HuH-7.5 (cell line): ENCODE measurements at places on chromosomes 13 and 19.
A peak's percentile ranks its signal among the peaks of the same experiment; 100 is the strongest.

DNA sequence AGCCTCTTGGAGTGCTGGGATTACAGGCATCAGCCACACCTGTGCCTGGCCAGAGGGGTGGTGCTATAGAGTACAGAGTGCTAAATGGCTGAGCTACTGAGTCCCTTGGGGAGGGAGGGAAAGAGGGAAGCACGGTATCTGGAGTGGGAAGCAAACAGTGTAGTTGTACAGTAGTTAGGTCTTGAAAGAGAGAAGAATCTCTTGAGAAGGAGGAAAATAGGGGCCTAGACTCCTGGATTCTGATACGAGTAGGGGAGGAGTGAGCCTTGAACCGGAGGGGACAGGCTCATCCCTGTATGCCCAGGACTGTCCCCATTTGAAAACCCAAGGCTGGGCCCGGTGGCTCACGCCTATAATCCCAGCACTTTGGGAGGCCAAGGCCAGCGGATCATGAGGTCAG lies 5.1 kb downstream of the MYADM start:
- DNase-seq = no peak

DNA sequence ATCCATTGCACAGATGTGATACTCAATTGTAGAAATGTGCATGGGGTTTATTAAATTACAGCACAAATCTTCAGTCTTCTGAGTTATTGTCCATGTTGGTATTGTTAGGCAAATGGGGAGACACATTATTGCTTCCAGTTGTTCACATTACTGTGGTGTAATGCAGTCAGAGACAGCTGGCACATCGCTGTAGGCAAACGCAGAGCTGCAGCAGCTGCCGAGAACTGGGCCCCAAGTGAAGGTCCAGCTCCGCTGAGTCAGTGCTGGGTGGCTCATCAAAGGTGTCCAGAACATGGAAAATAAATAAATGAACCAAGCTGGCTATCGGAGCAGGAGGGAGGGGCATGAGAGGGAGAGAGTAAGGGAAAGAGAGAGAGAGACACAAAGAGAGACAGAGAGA lies 299.1 kb upstream of the OBI1 start:
- DNase-seq = no peak

GRCh38 chr13:30464496-30465342 lies 1.0 kb downstream of the HMGB1 start:
- DNase-seq = peak; percentile 51

GRCh38 chr13:33150662-33151061 lies 134.4 kb downstream of the KL start:
- no peak for DNase-seq

DNA sequence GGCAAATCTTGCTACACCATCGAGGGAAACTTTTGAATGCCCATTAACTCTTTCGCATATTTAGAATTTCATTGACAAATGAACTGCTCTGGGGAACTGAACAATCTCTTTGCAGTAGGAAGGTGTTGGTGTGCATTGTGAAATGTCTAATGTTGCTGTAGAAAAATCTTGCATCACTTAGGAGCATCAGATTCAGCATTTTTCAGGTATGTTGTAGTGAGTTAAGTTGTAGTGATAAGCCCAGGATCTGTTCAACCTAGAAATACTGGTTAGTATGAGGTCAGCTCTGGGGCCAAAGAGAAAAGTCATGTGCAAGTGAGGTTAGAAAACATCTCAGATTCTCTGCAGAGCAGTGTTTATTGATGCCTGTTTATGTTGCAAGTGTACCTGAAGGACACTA lies 4.1 kb downstream of the FRY start:
- no peak for DNase-seq

- DNase-seq = no peak
Measured at GRCh38 chr13:81377921-81378320, 1037.0 kb upstream of the SPRY2 start.

- no peak for DNase-seq
Measured at GRCh38 chr13:76864259-76864658, 21.9 kb downstream of the KCTD12 start.

GRCh38 chr13:27026396-27026795 lies 145.2 kb downstream of the USP12 start:
- no peak for DNase-seq

GRCh38 chr13:34217343-34218025 lies 399.5 kb downstream of the RFC3 start:
- DNase-seq = no peak

DNA sequence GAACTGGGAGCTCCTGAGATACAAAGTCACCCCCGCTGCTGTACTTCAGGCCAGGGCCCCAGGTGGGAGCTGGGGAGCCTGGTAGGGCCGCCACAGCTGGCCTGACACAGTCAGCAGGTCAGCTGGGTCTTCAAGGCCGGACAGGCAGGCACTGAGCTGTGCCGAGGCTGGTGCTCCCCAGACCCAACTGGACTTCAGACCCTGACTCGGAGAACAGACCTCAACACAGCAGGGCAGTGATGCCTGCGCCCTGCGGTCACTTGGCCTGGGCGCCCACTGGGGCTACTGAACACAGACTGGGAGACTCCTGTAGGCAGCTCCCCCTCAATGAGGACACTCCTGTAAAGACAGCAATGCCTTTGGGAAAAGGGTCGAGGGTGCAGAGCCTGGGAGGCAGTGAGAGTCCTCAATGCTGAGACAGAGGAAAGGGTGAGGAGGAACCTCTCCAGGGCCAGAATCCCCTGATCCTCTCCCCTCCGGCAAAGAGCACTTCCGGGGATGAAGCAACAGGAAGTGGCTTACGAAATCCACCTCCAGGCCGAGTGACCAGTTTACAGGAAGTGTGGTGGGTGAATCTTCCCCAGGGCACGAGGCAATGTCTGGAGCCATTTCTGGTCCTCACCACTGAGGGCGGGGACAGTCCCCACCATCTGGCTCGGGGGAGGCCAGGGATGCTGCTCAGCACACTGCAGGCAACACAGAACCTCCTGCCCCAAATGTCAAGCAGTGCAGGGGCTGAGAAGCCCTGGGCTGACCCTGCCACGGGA lies 40.8 kb upstream of the ISYNA1 start:
- peak; percentile 90 for DNase-seq

- DNase-seq = no peak
Measured at GRCh38 chr19:383040-383439, 25.9 kb downstream of the C2CD4C start.

DNA sequence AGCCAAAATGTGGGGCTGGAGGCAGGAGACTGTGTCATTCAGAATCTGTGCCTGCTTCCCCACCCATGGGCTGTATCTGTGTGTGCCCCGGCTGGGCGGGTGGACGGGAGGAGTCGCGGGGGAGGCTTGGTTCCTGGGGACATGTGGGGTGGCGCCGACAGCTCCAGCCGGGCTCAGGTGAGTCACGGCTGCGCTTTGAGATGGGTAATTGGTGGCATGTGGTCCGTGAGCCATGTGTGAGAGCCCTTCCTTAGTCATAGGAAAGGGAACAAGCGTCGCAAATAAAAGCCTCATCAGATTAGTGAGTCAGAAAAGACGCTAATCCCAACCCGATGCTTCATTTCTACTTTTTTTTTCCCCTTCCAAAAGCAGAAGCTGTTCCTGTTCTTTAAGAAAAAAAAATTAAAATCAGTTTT lies 118.6 kb upstream of the ZNF536 start:
- DNase-seq = no peak

DNA sequence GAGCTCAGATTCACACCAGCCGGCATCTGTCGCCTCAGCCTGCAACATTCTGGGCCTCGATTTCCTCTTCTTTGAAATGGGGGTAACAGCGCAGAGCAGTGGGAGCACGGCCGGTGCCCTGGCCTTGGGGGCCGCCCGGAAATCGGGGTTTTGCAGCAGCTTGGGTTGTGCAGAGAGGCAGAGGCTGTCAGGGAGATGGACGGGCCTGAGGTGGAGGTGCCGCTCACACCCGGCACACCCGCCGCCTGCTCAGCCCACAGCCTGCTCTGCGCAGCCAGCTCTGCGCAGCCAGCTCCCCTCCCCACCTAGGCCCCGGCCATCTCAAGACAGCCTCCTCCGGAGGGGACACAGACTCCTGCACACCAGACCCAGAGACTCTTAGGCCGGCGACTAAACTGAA lies 10.6 kb downstream of the KLF2 start:
- no peak for DNase-seq

DNA sequence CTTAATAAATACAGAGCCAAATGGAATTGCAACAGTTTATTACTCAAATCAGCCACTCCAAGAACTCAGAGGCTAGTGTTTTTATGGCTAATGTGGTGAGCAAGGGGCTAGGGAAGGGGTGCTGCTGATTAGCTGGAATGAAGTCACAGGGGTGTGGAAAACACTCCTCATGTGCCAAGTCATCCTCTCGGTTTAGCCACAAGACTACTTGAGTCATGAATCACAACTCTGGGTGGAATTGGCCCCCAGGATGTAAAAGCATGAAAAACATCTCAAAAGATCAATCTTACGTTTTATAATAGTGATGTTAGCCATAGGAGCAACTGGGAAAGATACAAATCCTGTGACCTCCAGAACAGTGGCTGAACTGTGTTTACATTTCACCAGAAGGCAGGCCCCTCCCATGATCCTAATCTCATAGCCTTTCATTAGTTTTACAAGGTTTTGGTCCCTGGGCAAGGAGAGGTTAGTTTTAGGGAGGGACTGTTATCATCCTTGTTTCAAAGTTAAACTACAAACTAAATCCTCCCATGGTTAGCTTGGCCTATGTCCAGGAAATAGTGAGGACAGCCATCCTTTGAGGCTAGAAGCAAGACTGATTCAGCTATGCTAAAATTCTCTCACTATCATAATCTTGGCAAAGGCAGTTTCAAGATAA lies 2020.1 kb upstream of the PCDH20 start:
- DNase-seq = no peak

DNA sequence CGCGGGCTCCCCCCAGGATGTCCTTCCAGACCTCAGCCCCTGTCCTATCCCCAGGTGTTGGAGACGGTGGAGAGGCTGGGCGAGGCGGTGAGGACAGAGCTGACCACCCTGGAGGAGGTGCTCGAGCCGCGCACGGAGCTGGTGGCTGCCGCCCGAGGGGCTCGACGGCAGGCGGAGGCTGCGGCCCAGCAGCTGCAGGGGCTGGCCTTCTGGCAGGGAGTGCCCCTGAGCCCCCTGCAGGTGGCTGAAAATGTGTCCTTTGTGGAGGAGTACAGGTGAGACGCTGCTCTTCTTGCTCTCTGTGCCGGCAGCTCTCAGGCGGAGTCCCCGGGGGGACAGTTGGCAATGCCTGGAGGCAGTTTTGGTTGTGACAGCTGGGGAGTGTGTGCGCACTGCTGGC lies 6.9 kb downstream of the TTYH1 start:
- no peak for DNase-seq

GRCh38 chr13:46097015-46097414 lies 7.8 kb downstream of the CPB2 start:
- DNase-seq = no peak

DNA sequence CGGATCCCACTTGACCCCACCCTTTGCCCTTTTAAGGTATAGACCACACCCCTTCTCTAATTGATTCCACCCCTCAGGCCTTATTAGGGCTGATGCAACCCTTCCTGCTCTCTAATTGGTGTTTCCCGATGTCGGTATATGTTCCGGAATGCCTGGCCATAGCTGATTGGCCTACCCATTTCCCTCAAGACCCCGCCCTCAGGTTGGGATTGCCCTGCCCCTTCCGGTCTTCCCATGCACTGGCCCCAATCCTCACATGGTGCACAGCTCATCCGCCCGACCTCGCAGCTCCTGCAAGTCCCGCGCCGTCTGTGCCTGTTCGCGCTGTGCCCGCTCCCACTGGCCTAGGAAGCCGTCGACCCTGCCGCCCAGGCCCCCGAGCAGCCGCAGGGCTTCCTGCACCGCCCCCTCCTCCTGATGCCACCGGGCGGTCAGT lies 18.1 kb downstream of the TSKS start:
- no peak for DNase-seq

- DNase-seq = no peak
Measured at GRCh38 chr13:26509491-26509890, 48.0 kb upstream of the WASF3 start.

DNA sequence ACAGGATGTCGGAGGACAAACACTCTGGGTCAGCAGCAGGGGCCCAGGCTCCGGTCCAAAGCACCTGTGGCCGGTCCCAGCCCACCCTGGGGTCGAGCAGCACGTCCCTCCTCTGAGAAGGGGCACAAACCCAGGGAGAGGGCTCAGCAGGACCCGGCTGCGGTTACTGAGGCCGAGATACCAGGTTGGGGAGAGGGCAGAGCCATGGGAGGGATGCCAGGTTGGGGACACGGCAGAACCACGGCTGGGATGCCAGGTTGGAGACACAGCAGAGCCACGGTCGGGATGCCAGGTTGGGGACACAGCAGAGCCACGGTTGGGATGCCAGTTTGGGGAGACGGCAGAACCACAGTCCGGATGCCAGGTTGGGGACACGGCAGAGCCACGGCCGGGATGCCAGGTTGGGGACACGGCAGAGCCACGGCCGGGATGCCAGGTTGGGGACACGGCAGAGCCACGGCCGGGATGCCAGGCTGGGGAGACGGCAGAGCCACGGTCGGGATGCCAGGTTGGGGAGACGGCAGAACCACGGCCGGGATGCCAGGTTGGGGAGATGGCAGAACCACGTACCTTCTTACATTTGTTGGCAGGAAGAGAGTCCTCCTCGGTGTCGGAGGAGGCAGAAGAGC lies 18.5 kb downstream of the MIER2 start:
- no peak for DNase-seq

DNA sequence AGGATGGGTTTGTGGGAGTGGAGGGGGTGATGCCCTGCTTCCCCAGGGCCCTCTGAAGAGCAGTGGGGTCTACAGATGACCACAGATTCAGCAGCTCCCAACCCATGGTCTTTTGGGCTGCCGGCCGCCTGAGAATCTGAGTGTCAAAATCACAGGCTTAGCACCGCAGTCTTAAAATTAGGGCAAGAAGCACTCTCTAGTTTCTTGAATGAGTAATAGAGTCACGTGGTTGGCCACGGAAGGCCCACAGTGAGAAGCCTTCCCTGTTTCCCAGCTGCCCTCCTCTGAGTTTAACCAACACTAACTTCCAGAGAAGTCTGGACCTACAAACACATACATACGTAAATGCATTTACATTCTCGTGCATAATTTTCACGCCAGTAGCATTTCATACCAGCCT lies 5.2 kb downstream of the PRMT1 start:
- DNase-seq = no peak

GRCh38 chr19:50148528-50148927 lies 14.6 kb downstream of the IZUMO2 start:
- DNase-seq = no peak

GRCh38 chr13:97723655-97724054 lies 229.8 kb upstream of the IPO5 start:
- no peak for DNase-seq

DNA sequence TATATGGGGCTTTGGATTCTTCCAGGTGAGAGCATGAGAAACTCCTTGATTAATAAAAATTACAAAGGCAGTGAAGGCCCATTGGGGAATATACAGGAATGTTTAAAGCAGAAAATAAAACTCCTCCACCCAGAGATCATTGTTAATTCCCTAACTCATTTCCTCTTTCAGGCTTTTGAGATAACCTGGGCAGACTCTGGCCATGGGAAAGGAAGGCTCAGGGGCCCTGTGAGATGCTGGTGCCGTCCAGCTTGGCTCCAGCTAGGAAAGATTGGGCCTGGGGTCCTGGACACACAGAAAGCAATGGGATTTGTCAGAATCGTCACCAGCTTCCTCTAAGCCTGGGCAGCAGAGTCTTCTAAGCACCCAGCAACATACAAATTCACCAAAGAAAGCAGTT lies 36.8 kb upstream of the SPATA13 start:
- no peak for DNase-seq

GRCh38 chr19:36225219-36225892 lies 10.4 kb downstream of the ZNF146 start:
- DNase-seq = no peak
